Osteoblast (primary cell): ENCODE measurements at places on chromosomes 6 and 20. TPM values are rescaled to one million over a fixed set of nuclear protein-coding genes. Genes with fewer than 3 reads are reported as not detected.

The ABHD16B gene
- not detected in 2 replicates for total RNA-seq

DNA sequence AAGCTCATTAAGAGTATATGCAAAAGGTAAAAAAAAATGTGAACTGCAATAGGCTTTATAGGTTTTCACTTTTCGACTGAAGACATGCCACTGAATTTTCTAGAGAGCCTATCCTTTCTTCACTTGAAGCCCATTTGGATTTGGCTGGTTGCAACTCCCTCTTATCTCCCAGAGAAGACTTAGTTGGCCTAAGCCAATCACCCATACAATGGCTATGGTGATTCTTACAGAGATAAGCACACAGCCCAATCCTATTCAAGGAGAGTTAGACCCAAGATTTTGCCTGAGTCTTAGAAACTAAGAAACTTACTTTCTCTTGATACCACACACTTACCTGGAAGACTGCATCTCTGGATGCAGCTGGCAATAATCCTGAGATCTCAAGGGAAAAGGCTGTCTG lies 167.3 kb upstream of the PTCHD4 start:
- DNase-seq, result no peak

DNA sequence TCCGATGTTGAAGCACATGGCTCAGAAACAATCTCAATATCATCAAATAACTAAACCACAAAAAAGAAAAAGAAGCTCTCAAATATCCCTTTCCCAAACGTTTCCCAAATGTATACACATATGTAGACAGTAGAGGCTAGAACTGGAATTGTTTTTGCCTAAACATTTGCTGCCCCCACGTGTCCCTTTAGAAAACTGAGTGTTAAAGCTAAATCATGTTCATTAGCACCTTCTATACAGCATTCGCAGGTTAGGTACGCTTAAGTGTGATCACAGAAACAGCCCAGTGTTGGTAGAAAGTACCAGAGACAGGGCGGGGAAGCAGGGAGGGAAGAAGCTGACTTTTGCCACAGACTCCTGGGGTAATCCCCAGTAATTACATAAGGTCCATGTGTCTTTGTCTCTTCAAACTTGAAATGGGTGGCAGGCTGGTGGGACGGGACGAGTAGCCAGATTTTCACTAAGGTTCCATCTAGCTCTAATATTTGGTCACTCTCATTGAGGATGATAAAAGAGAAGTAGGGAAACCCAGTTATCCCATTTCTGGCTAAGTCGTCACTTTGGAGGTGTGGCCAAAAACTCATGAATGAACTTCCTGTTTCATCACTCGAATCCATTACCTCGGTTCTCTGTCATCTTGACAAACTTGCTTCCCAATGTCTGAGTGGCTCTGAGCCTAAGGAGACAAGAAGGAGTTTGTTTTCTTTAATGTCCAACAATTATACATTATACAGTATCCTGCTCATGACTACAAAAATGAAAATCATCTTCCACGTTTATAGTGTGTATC lies 15.0 kb upstream of the TFAP2A start:
- no peak for DNase-seq

The CAGE1 gene
- under 0.01 TPM in 2 replicates for total RNA-seq

- no peak for DNase-seq
These were observed 55.9 kb downstream of the ANKEF1 start for GRCh38 chr20:10090588-10091166.

DNA sequence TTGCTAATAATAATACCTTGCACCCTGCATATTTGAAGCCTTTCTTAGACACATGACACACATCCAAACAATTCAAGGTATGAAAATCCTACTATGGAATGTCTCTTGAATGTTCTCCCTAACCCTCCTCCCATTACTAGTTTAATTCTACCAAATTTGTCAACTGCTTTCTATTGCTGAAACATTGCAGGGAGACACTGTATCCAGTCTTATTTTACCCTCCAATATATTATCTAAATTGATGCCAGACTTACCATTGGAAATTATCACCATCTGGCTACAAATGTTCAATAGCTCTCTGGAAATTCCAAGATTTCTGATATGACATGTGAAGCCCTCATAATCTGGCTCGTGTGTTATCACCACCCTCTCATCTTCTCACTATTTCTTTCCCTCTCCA lies 1027.3 kb upstream of the CITED2 start:
- DNase-seq, result no peak

The KIAA0408 gene
- 1.8 and 2.5 TPM in 2 replicates for total RNA-seq

DNA sequence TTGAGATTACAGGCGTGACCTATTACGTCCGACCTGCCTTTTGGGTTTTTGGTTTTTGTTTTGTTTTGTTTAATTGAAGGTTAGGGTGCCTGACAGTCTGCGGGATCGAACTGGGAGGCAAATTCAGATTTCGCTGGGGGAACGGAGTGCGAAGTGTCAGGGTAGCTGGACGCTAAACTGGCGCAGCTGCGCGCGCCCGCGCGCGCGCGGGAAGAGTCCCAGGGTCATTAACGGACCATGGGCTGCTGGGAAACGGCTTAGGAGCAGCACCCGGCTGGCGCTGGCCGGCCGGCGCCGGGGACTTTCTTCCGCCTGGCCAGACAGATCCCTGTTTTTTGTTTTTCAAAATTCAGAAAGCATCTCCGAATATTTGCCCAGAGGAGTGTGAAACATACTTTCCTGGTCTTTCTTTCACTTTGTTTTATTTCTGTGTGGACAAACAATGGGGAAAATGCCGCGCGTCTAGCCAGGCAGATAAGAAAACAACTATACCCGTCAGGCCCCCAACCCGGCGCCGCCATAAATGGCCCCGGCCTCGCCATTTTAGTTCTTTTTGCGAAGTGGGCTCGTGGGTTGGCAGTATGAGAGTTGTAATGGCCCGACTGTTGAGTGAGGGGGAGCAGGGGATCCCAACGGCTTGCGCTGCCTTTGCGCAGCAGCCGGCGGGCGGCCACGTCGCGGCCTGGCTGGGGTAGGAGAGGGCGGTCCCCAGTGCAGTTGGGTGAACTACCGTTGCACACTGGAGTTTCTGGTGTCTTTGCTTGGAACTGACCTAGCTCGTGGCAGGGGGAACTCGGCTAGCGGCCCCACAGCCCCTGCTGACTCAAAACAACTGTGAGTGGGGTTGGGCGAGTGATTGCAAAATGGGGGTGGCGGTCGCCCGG lies 7.1 kb downstream of the HSPA1B start:
- peak; percentile 97 for DNase-seq

GRCh38 chr6:49698478-49698877 lies 14.9 kb downstream of the CRISP2 start:
- no peak for DNase-seq

DNA sequence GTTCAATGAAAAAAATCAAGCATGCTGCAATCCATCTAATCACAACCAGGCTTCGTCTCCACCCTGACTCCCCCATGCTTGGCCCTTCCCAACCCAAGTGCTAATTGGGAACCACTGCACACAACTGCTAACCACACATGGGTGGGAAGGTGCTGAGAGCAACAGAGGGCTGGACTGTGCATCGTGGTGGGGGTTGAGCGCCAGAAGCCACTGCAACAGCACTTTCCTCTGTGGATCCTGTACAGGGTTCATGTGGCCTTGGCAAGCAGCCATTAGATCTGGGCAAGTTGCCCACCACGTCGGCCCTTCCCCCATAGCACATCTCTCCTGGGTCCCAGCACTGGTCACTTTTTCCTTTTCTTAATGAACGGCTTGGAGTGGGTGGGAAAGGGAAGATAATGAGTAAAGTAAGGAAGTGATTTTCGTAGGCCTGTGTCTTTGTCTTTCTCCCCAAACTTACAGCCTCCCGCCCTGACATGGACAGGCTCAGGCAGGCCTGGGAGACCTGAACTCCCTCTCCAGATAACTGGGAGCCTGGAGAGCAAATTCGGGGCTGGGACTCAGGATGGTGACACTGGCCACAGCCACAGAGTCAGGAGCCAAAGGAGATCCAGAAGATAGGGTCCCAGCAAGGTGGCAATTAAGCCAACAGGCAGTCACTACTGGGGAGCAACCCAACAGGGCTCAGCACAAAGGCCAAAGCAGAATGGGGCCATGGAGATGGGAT lies 34.4 kb upstream of the MRPS10 start:
- peak; percentile 85 for DNase-seq

The HDDC2 gene
- total RNA-seq, result 63.9 and 71.3 TPM in 2 replicates

DNA sequence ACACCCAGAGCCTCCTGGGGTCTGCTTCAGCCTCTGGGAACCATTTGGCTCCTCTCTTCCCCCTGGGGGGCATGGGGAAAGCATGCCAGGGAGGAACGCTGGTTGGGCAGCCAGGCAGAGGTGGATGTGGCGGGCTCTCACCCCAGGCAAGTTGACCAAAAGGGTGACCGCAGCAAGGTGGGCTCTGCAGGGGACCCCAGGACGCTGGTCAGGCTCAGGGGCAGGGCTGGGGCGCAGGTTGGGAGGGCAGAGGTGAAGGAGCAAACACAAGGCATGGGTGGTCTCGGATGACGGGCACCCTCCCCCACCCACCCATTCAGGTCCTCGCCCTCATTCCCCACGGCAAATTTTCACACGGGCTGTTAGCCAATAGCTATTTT lies 30.2 kb upstream of the MRGBP start:
- DNase-seq, result peak; percentile 43

- DNase-seq, result peak; percentile 90
These were observed 686 bp downstream of the COL12A1 start for GRCh38 chr6:75204959-75205775.

DNA sequence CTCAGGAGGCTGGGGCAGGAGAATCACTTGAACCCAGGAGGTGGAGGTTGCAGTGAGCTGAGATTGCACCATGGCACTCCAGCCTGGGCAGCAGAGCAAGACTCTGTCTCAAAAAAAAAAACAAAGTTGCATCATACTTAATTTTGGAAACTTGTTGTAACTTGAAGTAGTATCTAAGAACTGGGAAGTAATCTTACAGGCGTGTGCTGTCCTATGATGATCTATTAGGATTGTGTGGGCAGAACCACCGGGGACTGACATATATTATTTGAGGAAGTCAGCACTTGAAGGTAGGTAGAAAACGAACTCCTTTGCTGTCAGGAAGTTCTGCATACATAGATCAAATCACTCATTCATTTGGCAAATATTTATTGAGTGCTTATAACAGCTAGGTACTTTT lies 188.5 kb downstream of the ZNF217 start:
- no peak for DNase-seq

The C20orf141 gene
- total RNA-seq, result 0.29 and 0.36 TPM in 2 replicates

GRCh38 chr6:148780918-148781436 lies 34.1 kb downstream of the UST start:
- DNase-seq, result no peak

GRCh38 chr6:134850721-134851305 lies 99.1 kb downstream of the ALDH8A1 start:
- DNase-seq, result no peak

DNA sequence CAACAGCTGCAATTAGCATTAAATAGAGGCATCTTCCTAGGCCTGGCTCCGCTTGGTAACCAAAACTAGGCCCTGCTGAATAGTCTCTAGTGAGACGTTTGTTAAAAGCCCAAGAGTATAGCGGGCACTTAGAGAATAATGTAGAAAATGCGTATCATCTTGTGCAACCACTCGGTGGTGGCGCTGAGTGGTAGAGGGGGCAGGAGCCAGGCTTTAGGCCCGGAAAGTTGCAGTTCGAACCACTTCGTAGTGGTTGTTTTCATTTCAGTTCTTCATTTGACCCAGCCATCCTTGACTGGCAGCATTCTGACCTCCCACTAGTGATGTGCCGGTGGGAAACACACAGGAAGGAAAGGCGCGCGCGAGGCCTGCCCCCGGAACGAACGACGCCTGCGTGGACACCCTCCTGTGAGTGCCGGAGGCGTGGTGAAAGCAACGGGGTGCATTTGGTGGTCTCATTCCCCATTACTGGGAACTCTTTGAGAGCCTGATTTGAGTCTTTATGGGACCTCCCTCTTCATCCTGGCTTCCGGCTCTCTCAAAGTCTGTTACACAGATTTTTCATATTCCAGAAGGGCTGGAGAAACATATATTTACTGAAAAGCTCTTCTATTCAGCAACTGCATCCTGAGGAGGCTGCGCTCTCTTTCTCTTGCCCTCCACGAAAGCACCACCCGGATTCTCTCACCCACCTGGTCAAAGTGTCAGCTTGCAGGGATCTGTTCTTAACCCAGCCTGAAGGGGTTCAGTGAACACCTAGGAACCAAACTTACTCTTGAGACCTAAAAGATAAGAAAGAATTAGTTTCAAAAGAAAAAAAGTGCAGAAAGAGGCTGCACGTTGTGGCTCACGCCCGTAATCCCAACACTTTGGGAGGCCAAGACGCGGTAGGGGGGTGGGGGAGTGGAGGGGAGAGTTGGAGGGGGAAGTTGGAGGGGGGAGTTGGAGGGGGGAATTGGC lies 18.2 kb downstream of the GPX5 start:
- peak; percentile 41 for DNase-seq
